Activated T-helper 1 cell treated with anti-CD3 and anti-CD28 coated beads, Interleukin-2, amount 50 U/mL, for 16 hours (primary cell): ENCODE measurements at places on chromosomes 11 and 22.

DNA sequence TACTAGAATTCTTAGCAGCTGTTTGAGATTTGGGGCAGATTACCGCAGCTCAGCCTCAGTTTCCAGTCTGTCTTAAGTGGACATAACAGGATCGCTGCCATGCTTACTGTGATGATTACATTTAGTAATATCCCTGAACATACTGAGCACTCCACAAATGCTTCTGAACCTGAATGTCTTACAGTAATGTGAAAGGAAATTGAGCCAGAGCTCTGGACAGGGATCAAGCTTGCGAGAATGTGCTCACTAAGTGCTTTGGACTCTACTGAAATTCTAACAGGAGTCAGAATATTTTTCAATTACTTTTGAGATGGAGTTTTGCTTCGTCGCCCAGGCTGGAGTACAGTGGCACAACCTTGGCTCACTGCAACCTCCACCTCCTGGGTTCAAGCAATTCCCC lies 118.6 kb upstream of the RASSF10 start:
- no peak for DNase-seq

DNA sequence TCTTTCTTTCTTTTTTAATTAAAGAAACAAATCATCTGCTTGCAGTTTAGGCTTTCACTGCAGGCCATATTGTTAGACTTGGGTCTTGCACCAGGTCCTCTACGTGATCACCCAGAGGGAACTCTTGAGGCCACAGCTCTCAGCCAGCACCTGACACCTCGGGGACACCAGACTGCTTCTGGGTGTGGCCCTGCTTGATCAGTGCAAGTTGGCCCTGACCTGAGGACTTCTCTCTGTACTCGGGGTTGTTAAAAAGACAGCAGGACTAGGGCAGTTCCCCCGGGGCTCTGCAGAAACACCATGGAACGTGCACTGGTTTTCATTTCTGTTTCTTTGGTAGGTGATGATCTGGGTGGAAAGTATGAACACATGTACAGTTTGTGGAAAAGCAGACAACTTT lies 51.2 kb upstream of the MYO18B start:
- no peak for DNase-seq

GRCh38 chr11:69278091-69278867 lies 15.7 kb upstream of the MYEOV start:
- DNase-seq, result no peak

GRCh38 chr11:80860632-80861031 lies 1419.8 kb upstream of the TENM4 start:
- DNase-seq, result no peak

GRCh38 chr11:66151273-66151672 lies 81.2 kb downstream of the PACS1 start:
- DNase-seq, result no peak
